ENCODE measurements at places on chromosomes 7 and 10.

GRCh38 chr7:16068183-16068582, 353.2 kb downstream of the CRPPA start:
- no peak for DNase-seq

- no peak for DNase-seq
These were observed 68.5 kb downstream of the TBXAS1 start for GRCh38 chr7:139897422-139898090.

- DNase-seq, result no peak
These were observed 817.6 kb downstream of the TNS3 start for GRCh38 chr7:46764100-46764936.

DNA sequence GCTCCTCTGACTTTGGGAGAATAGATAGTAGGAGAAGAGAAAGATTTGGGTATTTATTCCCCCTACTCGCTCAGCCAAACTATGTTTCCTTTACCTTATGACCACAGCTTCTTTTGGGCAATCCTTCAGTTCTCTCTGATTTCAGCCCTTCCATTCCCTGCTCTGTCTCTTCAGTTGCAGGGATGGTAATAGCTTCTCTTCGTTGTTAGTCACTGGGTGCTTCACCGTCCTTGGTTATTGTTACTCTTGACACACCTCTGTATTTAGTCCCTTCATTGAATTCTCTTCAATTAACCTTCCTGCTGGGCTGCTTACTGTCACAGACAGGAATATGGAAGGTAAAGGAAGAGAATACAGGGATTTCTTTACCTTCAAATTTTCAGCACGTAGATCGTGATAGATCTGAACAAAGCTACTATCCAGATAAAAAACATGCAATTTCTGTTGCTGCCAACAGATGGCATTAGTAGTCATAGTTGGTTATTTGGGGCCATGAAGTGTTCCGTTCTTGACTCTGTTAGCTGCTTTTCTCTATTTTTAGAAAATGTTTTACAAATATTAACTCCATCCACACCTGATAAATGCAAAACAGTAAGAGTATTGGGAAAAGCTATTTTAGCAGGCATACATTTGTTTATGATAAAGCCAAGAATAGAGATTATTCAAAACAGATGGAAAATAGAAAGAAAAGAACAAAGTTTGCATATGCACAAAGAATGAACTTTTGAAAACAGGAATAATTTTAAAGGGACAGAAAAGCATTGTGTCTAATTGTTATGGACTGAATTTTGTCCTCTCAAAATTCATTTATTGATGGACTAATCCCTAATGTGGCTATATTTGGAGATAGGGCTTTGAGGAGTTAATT, 14.0 kb upstream of the PTTG1IP2 start:
- DNase-seq, result no peak

DNA sequence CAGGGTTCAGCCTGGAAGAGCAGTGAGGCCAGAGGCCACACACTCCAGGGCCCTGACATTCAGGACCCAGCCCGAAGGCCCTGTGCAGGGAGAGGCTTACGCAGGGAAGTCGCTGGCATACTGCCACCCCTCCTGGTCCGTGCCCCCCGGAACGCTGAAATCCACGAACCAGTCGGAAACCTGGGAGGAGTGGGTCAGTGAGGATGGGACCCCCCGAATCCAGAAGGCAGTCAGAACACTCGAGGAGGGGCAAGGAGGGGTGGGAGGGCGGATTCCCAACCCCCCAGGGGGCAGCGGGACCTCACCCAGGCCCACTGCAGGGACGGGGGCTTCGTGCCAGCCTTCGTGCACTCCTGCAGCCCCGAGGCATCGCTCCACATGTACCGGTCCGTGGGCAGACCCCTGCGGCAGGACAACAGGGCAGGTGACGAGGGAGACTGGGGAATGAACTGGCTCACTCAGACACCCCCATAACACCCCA, 13.5 kb downstream of the BHLHA15 start:
- DNase-seq, result no peak

- no peak for DNase-seq
These were observed 347.7 kb downstream of the POM121L12 start for GRCh38 chr7:53383131-53383530.

GRCh38 chr10:58322835-58323209, 12.0 kb upstream of the UBE2D1 start:
- DNase-seq, result no peak

Data from spleen (tissue), 13 donors.